ENCODE measurements at places on chromosomes 16 and 17. TPM values are rescaled to one million over a fixed set of nuclear protein-coding genes. Genes with fewer than 3 reads are reported as not detected.

The TP53TG3E gene
- polyA plus RNA-seq, result 0.19 TPM

The AGRP gene
- polyA plus RNA-seq, result not detected

- DNase-seq, result no peak
Measured at GRCh38 chr16:28923652-28924398, 1.2 kb downstream of the RABEP2 start.

The ATP2A3 gene
- 4.8 TPM for polyA plus RNA-seq

DNA sequence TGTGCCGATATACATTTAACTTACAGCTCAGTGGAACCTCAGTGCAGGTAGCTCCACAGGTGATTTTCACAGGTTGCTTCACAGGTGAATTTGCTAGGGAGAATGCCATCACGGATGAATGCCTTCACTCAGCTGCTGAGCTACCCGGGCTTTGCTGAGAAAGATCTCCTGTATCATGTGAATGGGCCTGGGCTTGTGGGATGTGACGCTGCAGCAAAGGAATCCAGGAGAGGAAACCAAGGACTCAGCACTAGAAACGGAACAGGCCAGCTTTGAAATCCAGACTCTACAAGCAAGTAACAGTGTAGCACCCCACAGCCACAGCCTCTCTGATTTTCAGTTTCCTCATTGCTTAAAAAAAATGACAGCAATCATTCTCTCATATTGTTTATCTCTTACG, 271.4 kb upstream of the MAF start:
- DNase-seq, result no peak

The MYH11 gene
- polyA plus RNA-seq, result 12.1 TPM

- no peak for DNase-seq
Measured at GRCh38 chr17:202501-202951, 21.1 kb upstream of the DOC2B start.

The GFOD2 gene
- 14.7 TPM for polyA plus RNA-seq

- DNase-seq, result no peak
Measured at GRCh38 chr17:83030432-83030831, 49.0 kb upstream of the METRNL start.

DNA sequence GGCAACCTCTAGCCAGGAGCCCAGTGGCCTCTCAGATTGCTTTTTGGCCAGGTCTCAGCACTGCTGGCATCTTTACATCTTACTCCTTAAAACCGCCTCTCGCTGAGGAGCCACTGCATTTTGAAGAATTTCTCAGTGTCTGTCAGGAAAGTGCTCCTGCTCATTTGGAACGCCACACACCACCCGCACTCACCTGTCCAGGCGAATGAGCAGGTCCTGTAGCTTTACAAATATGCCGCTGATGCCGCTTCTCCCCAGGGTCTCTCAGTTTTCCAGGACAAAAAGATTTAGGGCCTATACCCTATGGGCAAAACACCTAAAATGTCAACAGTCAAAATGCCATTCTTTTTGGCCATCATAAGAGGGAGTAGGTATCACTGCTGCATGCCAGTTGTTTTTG, 22.1 kb downstream of the CYB561 start:
- no peak for DNase-seq

The CFAP119 gene
- polyA plus RNA-seq, result 1.9 TPM

DNA sequence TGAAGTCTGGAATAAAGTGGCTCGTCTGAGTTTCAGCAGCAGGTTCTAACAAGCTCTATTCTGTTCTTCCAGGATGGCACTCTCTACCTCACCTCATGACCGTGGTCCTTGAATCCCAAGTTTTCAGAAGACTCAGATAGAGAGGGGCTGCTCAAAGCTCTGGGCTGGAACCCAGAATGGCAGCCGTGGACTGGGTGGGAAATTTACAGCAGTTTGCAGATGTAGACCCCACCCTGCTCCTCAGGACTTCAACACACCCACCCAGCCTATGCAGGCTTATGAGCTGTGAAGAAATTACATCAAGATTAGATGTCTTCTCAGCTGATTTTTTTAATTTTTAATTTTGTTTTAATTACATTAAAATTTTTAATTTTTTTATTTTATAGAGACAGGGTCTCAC, 59.4 kb downstream of the METRNL start:
- DNase-seq, result no peak

The PPP1R27 gene
- polyA plus RNA-seq, result 22.3 TPM

GRCh38 chr16:77057161-77057774, 133.7 kb upstream of the MON1B start:
- DNase-seq, result no peak

DNA sequence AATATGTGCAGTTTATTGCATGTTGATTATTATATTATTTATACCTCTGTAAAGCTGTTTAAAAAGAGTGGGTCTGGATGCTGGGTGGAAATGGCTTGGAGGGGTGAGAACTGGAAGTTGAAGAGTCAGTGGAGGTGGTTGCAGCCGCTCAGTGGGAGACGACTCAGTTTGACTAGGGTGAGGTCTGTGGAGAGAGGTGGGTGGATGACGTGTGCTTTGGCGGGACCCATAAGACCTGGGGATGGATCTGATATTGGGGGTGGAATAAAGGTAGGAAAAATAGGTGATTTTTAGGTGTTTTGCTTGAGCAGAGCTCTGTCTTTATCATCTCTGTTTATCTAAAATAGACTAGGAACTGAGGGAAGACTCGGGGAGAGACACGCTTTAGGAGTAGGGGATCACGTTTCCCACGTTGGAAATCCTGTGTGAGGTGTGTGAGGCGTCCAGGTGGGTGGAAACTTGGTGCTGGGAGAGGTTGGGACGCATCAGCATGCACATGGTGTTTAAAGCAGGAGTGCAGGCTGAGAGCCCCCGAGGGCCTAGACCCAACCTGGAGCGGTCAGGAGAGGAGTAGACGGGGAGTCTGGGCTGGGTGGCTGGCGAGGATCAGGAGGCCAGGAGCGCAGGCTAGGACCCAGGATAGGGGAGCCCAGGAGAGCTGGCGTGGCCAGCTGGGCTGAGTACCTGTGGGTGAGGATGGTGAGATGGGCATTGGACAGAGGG, 17.2 kb downstream of the NT5M start:
- DNase-seq, result no peak

GRCh38 chr16:49620158-49620868, 235.6 kb downstream of the ZNF423 start:
- peak; percentile 64 for DNase-seq

DNA sequence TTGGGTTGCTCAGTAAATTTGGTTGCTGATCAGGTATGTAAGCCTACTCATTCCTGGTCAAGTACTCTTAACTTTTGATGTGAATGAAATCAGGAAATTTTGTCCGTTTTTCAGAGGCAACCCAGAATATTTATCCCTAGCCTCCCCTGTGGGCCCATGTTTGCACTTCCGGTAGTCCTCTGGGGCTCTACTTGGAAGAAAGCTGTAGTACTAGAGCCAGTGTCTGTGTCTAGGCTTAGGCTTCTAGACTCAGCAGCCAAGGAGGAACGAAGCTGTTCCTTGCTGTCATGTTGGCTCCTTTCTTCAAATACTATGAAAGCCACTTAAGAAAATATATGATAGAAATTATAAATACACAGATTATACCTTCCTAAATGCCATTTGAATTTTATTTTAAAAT, 21.2 kb downstream of the ESRP2 start:
- peak; percentile 19 for DNase-seq

The KRTAP2-1 gene
- not detected for polyA plus RNA-seq

DNA sequence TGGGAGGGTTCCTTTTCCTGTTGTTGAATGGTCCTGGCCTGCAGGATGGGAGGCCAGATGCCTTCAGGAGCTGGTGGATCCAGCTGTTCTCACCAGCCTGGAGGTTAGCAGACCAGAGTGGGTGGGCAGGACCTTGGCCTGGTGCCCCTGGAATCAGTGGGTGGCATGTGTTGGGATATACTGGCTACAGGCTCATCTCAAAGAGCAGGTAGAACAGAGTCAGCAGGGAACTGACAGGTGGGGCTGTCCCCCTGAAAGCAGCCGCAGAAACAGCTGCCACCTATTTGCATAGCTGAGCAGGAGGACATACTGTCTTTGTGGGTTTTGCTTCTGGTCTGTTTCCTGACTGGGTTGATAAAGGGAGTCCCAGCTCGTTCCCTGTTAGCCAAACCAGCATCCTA, 144.1 kb downstream of the RAB11FIP4 start:
- no peak for DNase-seq

- DNase-seq, result peak; percentile 4
Measured at GRCh38 chr16:17850581-17851250, 380.0 kb upstream of the XYLT1 start.

The SULT1A3 gene
- 3.5 TPM for polyA plus RNA-seq

- DNase-seq, result no peak
Measured at GRCh38 chr16:3737181-3737580, 19.9 kb upstream of the TRAP1 start.

The MYH13 gene
- polyA plus RNA-seq, result 0.93 TPM

GRCh38 chr17:60167065-60167741, 17.4 kb downstream of the CA4 start:
- peak; percentile 47 for DNase-seq

- no peak for DNase-seq
Measured at GRCh38 chr17:15238057-15238456, 27.1 kb downstream of the PMP22 start.

DNA sequence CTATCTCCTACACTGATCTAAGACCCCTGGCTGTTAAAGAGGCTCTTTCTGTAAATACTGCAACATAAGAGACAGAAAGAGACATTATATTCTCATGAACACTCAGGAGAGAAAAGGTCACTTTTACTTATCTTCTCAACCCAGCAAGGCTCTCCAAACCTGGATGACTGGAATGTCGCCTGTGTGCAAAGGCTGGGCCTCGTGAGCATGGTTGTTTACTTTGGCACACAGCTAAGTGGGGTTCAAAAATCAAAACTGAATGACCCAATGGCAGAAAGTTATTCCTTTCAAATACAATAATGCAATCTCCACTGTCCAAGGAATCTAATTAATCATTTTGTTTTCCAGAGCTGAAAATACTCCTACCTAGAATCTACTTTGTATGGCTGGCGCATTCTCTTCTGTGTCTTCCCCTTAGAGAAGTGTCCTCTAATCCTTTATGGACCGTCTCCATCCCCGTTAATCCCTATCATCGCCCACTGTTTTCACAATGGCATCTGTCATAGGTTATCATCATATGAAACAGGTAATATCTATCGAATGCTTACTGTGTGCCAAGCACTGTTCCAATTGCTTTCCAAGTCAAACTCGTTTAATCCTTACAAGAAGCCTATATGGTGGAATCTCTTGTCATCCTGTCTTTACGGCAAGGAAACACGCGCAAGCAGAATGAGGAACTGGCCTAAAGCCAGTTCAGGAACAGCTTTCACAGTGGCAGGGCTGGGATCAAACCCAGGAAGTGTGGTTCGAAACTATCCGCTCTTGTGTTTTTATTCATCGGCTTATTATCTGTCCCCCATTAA, 1.3 kb downstream of the SLX4 start:
- DNase-seq, result peak; percentile 32

The CLEC10A gene
- polyA plus RNA-seq, result 1.5 TPM

DNA sequence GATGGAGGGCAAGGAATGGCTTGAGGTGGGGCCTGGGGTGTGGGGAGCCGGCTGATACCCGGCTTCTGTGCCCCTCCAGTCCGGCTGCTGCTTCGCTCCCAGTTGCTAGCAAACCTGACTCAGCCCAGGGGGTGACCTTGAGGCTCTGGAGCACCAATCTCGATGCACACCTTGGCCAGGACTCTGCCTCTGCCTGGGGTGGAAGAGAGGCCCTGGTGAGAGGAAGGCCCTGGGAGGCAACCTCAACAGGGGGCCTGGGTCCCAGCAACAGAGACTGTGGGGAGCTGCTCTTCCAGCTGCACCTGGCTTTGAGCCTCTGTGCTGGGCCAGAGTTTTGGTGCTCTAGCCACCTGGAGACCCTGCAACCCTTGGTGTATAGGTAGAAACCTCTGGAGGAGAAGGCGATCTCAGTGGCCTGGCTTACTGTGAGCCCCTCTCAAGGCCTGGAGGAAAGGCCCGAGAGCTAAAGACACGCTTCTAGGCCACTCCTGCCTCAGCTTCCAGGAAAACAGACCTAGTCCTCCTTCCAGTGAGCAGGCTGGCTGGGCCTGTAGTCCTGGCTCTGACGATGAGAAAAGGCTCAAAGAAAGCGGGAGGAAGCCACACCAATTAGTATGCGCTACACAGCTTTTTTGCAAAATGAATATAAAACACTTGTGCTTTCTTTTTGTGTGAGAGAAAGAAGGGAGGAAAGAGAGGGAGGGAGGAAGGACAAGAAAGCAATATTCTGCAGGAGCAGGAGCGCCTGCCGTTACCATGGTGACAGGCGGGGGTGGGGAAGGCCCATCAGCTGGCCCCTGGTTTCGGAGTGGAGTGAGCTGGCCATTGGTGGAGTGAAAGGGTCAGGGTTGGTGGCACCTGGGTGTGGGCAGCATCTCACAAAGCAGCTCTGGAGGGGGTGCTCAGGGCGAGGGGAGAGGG, 51.0 kb downstream of the VAC14 start:
- no peak for DNase-seq

The C16orf54 gene
- 0.35 TPM for polyA plus RNA-seq

The CACNA1G gene
- 12.6 TPM for polyA plus RNA-seq

GRCh38 chr16:85699628-85700027, 10.9 kb upstream of the GINS2 start:
- no peak for DNase-seq

DNA sequence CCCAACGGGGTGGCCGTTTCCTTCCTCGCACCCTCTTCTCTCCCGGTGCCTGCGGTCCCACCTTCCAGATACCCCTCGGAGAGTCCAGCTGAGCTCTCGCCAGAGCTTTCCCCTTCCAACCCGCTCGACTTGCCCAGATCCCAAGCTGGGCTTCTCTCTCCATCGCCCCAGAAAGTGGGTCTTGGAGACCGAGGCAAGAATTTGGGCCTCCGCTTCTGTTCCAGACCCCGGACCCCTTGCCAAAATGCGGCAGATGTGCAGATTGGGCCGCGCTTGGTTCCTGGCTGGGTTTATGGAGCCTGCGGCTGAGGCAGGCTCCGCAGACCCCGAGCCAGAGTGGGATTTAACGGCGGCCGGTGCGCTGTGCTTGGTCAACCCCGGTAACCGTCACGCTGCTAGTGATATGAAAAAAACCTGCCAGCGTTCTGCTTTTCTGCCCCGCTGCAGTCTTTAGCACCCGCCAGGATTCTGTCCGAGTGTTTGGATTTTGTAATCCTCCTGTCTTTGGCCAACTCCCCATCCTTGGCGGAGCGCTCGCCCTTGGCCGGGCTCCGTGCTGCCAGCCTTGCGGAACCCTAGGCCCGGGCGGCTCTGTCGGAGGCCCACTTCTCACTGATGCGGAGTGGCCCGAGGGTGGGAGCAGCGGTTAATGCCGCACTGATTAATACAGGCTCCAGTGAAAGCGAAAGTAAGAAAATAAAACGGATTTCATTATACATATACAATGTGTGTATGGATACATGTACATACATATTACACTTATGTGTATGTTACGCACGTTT, 754 bp upstream of the SLFN11 start:
- peak; percentile 53 for DNase-seq

The ABCC3 gene
- polyA plus RNA-seq, result 1.1 TPM

- DNase-seq, result peak; percentile 87
Measured at GRCh38 chr16:81181013-81181720, 57.3 kb upstream of the BCO1 start.

All from muscle of leg (tissue), 16 donors.